Fibroblast of skin of right quadriceps (primary cell): ENCODE measurements at places on chromosomes 13 and 19.

GRCh38 chr19:58380037-58380661 is 681 bp downstream of the ZNF837 start:
- no peak for DNase-seq

DNA sequence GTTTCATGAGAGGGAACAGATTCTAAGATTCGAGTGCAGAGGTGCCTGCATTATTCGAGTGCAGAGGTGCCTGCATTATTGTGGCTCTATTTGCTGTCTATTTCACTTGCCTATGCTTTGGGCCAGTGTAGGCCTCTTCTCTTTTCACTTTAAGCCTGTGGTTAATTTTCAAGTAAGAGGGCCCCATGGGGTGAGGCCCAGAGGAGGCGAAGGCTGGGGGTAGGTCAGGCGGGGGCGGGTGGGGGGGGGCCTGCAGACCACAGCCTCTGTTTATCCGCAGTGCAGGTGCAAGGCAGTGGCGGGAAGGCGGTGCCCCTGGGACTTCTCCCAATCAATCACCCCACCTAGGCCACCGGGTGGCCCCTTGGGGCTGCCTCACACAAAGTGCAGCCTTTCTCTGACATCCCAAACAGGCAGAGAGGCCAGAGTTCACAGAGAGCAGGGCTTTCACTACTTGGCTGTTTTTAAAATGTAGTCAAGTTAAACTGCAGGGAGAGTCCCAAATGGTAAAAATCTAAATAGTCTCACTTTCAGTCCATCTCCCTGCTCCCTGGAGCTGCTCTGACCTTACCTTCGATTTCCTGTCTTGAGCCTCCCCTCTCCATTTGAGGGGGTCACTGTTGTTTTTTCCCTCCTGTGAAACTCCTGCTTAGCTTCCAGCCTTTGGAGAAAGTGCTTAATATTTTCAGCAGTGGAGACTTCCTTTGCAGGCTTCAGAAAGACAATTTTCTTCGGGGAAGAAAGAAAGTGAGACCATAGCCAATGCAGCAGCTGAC is 249.0 kb downstream of the DLEU7 start:
- no peak for DNase-seq

- DNase-seq = no peak
Measured at GRCh38 chr13:69274231-69274630, 833.4 kb upstream of the ATXN8OS start.

- DNase-seq = no peak
Measured at GRCh38 chr19:51901860-51902259, 3.0 kb downstream of the ZNF649 start.

DNA sequence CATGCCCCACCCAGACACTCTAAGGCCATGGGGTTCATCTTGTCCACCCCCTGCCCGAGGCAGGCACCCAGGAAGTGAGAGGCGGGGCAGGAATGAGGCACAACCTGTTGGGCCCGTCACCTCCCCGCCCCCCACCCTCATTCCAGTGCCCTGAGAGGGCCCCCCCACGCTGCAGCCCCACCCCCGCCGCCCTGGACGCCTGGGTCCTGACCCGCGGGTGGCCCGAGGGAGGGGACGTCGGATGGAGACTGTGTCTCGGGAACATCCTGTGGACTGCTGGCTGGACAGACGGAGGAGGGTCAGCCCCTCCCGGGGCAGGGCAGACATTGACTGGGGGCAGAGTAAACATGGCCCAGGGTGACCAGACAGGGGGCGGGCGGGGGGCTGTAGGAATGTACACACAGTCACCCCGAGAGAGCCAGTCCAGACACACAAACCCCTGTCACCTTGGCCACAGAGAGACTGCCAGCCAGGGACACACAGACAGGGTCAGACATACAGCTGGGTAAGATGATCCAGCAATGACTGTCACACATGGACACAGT is 7.4 kb upstream of the JUNB start:
- no peak for DNase-seq

- no peak for DNase-seq
Measured at GRCh38 chr19:46408664-46409039, 4.7 kb downstream of the CCDC8 start.

DNA sequence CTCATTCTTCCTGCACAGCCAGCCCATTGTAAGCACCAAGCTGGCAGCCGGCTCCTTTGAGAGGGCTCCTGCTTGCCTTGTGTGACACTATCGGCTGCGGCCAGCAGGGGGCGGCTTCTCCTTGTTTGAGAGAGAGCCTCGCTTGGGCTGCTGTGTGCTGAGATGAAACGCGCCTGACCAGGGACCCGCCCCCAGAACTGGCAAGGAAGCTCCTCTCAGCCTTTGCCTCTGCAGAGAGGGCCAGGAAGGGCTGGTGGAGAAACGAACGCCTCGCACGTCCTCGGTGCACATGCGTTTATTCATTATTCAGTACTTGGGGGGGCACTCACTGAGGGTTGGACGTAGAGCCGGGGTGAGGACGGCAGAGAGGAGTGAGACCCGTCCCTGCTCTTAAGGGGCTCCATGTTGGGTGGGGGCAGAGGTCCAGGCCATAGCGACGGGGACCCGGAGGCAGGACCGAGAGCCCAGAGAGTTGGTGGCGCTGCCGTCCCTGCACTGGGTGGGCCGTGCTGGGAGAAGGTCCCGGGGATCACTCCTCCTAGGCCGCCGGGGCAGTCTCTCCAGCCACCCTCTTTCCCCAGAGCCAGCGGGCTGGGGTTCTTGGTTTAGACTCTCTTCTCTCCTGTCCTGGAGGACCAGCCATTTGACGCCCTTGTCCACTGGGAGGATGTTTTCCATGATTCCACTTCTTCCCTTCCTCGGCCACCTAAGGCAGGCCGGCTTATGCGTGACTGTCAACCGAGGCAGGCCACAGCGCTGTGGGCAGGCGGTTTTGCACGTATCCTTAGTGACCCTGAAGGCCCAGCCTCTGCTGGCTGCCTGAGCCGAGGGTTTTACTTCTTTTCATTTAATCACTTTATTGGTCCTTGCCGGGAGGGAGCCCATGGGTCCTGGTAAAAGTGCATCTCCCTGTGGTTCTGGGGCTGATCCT is 174.5 kb downstream of the KATNAL1 start:
- peak; percentile 90 for DNase-seq

GRCh38 chr13:90405301-90405700 is 942.2 kb upstream of the MIR17HG start:
- DNase-seq = no peak

- peak; percentile 53 for DNase-seq
Measured at GRCh38 chr13:104773775-104774174, 1707.6 kb upstream of the SLC10A2 start.

- DNase-seq = no peak
Measured at GRCh38 chr13:44180876-44181536, 192.6 kb upstream of the SERP2 start.

DNA sequence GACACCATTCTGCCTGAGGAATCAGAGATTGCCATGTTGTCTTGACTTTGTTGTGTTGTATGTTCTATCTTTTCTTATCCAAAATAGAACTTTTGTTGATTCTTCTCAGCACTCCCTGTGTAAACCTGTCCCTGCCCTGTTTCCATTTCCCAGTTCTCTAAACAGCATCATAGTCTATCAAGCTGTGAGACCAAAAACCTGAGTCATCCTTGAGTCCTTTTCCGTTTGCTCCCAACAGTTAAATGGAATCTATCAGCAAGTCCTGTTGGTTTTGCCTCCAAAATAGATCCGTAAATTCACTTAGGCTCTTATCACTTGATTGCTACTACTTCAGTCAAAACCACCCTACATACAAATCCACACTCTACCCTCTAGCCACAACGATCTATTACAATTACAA is 667.1 kb downstream of the PCDH9 start:
- no peak for DNase-seq

DNA sequence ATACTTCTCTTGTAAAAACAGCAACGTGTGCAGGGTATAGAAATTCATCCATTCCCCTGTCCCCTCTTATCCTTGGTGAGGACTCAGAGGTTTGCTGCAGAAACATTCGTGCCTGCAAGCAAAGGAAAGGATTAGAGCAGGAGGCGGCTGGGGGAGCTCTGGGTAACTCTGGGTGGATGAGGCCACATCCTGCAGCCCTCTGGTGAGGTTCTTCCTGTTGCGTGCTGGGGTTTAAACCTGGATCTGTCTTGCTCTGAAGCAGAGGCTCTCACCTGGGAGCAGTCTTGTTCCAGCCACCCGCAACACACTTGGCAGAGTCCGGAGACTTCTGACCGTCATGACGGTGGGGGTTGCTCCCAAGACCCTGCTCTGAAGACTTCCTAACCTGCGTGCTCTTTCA is 69.2 kb downstream of the ATP11A start:
- DNase-seq = no peak

- no peak for DNase-seq
Measured at GRCh38 chr19:56603829-56604228, 8.7 kb downstream of the ZNF71 start.

GRCh38 chr13:103525530-103525929 is 459.3 kb upstream of the SLC10A2 start:
- DNase-seq = no peak

- no peak for DNase-seq
Measured at GRCh38 chr13:50303963-50304721, 288.9 kb downstream of the KCNRG start.

GRCh38 chr19:18764591-18765051 is 26.5 kb downstream of the COMP start:
- peak; percentile 31 for DNase-seq

GRCh38 chr19:16381756-16382401 is 57.3 kb downstream of the KLF2 start:
- DNase-seq = peak; percentile 58

GRCh38 chr19:5099701-5100221 is 130.8 kb downstream of the KDM4B start:
- DNase-seq = no peak

DNA sequence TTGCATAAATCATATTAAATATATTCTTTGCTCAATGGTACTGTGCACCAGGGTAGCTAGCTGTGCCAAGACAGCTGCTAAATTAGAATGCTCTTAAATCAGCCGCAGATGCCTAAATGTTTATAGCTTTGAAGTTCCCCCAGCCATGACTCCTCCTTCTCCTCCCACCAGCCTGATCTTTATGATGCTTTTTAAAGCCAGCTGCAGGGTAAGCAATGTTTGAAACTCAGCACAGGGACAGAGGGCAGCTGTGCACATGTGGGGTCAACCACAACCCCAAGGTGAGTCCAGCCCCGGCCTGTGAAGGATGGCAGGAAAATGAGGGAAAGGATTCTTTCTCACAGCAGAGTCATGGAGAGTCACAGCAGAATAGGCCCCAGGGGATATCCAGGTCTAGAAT is 635.7 kb downstream of the UQCRFS1 start:
- DNase-seq = no peak

DNA sequence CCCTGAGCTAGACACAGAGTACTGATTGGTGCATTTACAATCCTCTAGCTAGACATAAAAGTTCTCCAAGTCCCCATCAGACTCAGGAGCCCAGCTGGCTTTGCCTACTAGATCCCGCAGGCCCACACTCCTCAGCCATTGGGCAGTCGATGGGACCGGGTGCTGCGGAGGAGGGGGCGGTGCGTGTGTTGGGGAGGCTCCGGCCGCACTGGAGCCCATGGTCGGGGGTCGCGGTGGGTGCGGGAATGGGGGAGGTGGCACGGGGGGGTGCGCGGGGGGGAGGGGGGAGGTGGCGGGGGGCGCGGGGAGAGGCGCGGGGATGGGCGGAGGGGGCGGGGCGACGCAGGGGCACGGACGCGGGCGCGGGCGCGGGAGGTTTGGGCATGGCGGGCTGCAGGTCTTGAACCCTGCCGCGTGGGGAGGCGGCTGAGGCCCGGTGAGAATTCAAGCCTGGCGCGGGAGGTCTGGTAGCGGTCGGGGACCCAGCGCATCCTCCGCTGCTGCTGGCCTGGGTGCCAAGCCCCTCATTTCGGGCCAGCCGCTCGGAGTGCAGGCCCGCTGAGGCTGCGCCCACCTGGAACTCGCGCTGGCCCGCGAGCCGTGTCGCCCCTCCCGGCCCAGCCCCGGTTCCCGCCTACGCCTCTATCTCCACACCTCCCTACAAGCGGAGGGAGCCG is 674.1 kb downstream of the SLITRK5 start:
- no peak for DNase-seq

DNA sequence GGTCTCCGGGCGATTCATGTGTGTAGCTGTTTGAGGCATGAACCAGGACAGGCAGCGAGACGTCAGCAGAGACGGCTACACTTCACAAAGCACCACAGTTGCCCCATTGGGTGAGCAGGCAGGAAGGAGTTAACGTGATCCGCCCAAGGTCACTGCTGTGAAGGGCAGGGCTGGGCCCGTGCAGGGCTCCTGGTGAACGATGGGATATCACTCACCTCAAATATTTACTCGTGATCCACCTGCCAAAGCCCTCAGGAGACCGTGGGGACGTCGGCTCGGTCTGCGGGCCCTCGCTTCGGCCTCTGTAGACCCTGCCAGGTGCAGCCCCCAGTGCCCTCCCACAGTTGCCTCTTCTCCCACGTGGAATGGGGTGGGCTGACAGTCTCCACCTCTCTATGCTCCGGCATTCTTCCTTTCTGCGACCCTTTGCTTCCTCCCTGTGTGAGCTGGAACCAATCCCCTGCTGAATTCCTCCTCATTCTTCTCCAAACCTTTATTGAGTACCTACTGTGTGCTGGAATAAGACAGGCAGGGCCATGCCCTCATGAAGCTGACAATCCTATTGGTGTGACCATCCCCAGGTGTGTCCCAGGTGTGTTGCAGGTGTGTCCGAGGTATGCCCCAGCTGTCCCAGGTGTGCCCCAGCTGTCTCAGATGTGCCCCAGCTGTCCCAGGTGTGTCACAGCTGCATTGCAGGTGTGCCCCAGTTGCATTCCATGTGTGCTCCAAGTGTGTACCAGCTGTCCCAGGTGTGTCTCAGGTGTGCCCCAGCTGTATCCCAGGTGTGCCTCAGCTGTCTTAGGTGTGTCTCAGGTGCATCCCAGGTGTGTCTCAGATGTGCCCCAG is 2.0 kb upstream of the GRK1 start:
- no peak for DNase-seq

- no peak for DNase-seq
Measured at GRCh38 chr13:106650690-106651205, 82.8 kb upstream of the ARGLU1 start.

DNA sequence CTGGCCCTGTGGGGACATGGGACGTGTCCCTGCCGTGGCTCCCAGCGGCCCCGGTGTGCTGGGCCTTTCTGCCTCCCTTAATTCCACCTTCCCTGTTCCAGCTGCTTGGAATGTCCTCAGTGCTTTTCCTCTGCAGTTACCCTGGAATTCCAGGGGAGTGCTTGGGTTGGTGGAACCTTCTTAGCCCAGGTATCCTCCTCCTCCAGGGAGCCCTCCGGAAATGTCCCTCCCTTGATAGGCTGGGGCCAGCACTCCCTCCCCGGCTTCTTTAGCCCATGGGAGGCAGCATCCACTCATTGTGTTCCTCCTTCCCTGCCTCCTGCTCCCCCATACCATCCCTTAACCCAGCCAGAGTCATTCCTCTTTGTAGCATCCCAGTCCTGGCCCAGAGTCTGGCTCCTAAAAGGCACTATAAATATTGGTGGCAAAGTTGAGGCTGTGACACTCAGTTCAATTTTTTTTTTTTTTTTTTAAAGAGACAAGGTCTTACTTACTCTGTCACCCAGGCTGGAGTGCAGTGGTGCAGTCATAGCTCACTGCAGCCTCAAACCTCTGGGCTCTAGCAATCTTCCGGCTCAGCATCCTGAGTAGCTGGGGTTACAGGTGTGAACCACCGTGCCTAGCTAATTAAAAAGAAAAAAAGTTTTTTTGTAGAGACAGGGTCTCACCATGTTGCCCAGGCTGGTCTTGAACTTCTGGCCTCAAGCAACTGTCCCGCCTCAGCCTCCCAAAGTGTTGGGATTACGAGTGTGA is 13.7 kb upstream of the SLC7A10 start:
- DNase-seq = no peak

GRCh38 chr13:35965226-35965927 is 165.8 kb downstream of the DCLK1 start:
- DNase-seq = no peak

GRCh38 chr13:76157926-76158325 is 521.8 kb downstream of the LMO7 start:
- no peak for DNase-seq

- DNase-seq = no peak
Measured at GRCh38 chr13:113297370-113298042, 467 bp downstream of the LAMP1 start.
